ENCODE measurements at places on chromosomes 2 and 18. TPM values are rescaled to one million over a fixed set of nuclear protein-coding genes. Genes with fewer than 3 reads are reported as not detected.

The RFTN2 gene
- total RNA-seq, result 3.8 TPM

The IL36RN gene
- not detected for total RNA-seq

The FAM124B gene
- 130 TPM for total RNA-seq

The GULP1 gene
- total RNA-seq, result 35.5 TPM

The VIT gene
- 0.09 TPM for total RNA-seq

The TMEM178A gene
- 0.56 TPM for total RNA-seq

The ADCYAP1 gene
- 0.94 TPM for total RNA-seq

The STAT4 gene
- 0.09 TPM for total RNA-seq

The DUSP28 gene
- 1.8 TPM for total RNA-seq

The LBX2 gene
- total RNA-seq, result 1.4 TPM

The L3MBTL4 gene
- total RNA-seq, result not detected

The C2orf66 gene
- 0.09 TPM for total RNA-seq

The RNF125 gene
- 0.09 TPM for total RNA-seq

The LMAN2L gene
- total RNA-seq, result 25.9 TPM

The VAMP5 gene
- total RNA-seq, result 88.9 TPM

The IL1RL1 gene
- 89.9 TPM for total RNA-seq

The SLC4A3 gene
- 0.27 TPM for total RNA-seq

The PARD6G gene
- 0.75 TPM for total RNA-seq

The PRKAG3 gene
- not detected for total RNA-seq

The PLB1 gene
- total RNA-seq, result 0.36 TPM

The XDH gene
- not detected for total RNA-seq

The NUP35 gene
- total RNA-seq, result 13.6 TPM

The GNLY gene
- total RNA-seq, result not detected

The ABHD1 gene
- under 0.01 TPM for total RNA-seq

The ZNF638 gene
- 133 TPM for total RNA-seq

The SOS1 gene
- 10.3 TPM for total RNA-seq
